ENCODE measurements at places on chromosomes 7 and 10.

DNA sequence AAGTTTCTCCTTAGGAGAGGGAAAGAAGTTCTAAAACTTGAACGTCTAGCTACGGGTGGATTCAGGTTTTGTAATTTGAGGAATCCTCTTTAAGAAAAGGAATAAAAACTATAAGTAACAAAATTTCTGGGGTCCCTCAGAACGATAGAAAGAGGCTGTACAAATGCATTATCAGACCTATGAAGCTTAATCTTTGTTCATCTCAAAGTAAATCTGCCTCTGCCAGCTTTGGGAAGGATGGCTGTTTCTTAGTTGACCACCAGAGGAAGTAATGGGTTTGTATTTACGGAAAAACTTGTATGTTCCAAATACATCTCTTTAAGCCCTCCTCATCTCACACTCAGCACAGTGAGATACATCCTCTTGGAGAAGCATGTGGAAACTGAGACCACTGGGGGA is 864 bp downstream of the PSTK start:
- no peak for DNase-seq

DNA sequence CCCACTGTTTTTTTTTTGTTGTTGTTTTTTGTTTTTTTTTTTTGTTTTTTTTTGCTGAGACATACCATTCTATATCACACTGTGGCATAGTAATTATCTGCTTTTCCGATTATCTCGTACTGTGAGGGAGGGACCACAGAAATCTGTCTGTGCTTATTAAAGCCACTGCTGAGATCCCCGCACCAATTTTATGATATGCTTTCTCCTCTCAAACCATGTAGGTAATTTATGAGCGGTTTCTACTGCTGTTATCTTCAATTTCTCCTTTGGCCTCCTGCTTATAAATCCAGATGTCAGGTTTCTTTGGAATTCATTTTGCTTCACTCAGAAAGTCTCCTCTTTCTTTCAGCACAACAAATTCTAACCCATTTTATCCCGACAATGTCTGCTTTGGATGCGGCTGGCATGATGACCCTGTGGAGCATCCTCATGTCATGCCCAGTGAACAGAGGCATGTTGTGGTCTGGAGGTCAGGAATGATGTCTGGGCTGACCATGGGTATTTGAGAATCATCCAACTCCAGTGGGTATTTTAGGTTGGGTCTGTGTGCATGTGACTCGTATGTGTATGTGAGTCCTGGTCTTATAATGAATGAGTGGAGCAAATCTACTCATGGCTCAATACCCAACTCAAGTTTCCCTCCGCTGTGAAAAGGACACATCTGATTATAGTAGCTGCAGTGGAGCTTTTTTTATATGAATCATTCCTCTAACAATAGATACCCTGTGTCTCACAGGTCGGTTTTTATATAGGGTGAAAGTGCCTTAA is 213.4 kb downstream of the GALNT17 start:
- DNase-seq, result no peak

GRCh38 chr7:149822353-149822943 is 15.7 kb upstream of the ZNF862 start:
- DNase-seq, result no peak

- DNase-seq, result no peak
These were observed 13.3 kb upstream of the CELF2 start for GRCh38 chr10:11004144-11005077.

GRCh38 chr7:45586542-45587520 is 12.7 kb downstream of the ADCY1 start:
- no peak for DNase-seq

- DNase-seq, result no peak
These were observed 14.8 kb downstream of the TPK1 start for GRCh38 chr7:144821067-144821466.

- no peak for DNase-seq
These were observed 1018.0 kb upstream of the CELF2 start for GRCh38 chr10:9999627-10000026.

DNA sequence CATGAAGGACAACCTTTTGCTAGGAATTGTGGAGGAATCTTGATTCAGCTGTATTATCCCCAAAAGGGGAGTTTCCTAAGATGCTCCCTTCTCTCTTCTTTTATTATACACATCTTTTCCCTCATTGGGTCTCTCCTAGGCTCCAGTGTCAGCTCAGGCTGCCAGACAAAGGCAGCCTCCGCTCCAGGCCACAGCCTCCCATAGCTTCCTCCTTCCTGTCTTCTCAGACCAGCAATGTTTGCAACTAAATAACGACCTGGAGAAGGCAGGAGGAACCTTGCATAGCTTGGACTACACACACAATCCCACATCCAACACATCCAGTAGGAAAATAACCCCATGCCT is 12.3 kb downstream of the SFXN3 start:
- no peak for DNase-seq

GRCh38 chr7:24703296-24703695 is 54.0 kb downstream of the GSDME start:
- DNase-seq, result no peak

DNA sequence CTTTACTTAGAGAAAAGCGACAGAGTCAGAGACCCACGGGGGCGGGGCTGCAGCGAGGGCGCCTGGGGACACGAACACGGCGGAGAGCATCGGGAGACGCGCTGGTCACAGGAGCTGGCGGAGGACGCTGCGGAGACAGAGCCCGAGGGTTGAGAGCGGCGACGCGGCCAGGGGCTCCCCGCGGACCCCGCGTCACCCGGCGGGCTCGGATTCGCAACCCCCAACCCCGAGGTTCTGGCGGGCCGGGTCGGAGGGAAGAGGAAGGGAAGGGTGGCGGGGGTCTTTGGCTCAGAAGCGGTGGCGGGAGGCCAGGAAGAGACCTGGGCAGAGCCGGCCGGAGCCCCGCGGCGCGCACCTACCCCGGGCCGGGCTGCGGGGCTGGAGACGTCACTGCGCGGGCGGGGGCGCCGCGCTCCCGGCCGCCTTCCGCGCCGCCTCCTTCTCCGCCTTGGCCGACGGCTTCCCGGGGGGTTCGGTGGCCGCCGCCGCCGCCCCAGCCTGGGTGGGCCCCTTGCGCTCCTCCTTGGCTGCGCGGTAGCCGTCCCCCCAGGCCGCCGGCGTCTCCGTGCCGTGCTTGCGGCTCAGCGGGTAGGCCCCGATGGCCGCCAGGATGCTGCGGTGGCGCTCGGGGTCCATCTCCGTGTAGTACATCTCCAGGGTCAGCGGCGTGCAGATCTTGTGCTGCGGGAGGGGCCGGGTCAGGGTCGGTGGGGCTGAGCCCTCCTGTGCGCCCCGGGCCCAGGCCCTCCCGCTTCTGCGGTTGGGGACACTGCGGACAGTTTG is 11.1 kb downstream of the CALY start:
- DNase-seq, result no peak

GRCh38 chr10:121804460-121804859 is 123.4 kb downstream of the ATE1 start:
- DNase-seq, result no peak
